Stimulated activated CD8-positive, alpha-beta memory T cell treated with anti-CD3 and anti-CD28 coated beads, Interleukin-4, amount 100 ng/mL, for 4 hours (primary cell): ENCODE measurements at places on chromosomes 1 and 21.

DNA sequence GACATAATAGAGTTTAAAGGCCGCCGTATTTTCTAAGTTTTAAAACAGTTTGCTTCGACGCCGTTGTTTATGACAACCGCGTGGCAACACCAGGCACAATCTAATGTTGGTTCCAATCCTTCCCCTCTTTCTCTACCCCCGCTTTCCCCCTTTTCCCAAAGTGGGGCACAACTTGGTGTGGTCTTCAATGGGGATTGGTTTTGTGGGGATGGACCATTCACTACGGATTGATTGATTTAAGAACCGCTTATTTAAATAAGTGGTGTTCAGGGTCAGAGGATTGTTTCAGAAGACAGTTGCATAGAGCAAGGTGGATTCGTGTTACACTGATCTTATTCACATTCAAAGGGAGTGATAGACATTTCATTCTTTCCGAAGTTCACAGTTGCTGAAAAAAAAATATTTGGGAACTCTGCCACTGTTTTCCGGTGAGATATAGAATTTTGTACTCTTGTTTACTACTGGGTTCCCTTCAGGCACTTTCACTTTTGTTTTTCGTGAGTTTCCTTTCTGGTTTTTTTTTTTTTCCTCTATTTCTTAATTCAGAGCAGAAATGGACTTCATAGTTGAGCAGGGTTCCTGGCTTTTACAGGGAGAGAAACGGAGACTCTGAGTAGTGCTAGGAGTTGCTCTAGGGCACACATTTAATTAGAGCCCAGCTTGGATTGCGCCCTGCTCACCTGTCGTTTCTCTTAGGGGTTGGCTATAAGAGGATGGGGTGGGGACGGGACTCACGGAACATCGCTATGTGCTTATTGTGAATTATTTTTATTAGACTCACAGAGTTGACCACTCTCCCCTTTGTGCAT lies 79.6 kb upstream of the AK4 start:
- DNase-seq: no peak

DNA sequence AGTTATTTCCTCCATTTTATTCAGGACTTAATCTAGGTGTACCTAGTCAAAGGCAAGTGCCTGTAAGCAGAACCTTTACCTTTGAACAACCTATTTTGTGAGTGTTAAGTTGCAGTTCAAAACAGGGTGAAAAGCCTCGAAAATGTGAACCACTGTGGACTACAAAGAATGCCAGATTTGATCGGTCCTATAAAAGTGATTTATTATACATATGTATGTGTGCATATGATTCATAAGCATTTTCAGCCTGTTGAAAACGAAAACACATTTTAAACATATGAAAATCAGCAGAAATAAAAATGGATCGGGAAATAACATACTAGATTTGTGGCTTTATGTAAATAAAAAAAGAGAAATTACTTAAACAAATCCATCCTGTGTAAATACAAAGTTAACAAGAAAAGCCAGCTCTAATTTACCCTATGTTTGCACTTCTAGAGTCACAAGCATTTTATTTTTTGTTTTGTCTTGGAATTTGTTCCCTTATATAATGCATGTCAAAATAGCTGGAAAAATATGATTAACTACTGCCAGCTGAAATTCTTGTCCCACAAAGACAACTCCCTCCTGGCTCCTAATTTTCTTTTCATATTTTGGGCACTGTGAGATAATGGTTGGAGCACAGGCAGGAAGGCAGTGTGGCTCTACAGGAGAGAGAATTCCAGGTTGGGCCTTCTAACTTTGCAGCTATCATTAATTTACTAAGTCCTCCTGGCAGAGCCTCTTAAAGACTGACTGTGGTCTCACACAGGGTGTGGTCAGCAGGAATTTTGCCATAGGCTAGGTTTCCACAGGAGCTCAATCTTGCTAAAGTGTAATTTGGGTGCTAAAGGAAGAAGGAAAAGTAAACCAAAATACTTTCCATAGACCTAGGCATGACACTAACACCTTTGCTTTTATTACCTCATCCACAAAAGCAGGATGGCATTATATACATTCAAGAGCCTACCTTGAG lies 70.2 kb upstream of the CDC42BPA start:
- DNase-seq: no peak

DNA sequence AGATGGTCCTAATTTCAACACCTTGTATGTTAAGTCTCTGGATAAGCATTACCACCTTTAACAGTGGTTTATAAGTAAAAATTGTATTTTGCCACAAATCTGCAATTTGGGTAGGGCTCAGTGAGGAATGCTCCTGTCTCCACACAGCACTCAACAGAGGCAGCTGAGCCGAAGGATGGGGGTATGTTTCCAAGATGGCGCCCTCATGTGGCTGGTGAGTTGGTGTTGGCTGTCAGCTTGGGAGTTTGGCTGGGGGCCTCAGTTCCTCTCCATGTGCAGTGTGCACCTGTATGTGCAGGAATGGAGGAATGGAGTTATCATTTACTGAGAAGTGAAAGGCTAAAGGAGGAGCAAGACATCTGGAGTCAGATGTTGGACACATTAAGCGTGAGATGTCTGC lies 136.8 kb downstream of the GABPA start:
- no peak for DNase-seq

GRCh38 chr1:67020304-67020703 lies 33.6 kb downstream of the SLC35D1 start:
- no peak for DNase-seq

DNA sequence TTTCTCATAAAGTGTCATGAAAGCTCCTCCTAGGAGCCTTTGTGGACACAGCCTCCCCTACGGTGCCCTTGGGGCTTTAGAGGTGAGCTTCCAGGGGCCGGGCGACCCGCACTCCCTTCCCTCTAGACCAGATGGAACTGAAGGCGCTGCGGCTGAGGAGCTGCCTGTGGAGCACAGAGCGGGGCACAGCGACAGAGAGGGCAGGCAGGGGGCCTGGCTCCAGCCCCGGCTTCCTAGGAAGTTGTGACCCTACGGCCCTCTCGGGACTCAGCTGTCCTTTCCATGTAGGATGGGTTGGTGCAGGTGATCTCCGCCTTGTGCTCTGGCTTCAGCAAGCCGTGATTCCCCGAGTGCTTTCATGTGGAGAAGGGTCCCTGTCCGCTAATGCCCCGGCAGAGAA lies 23.6 kb upstream of the NEK2 start:
- DNase-seq: no peak

GRCh38 chr1:56897150-56898004 lies 42.8 kb downstream of the C8A start:
- DNase-seq: no peak

- no peak for DNase-seq
Observed at GRCh38 chr1:21931171-21932093, 5.7 kb downstream of the HSPG2 start.

DNA sequence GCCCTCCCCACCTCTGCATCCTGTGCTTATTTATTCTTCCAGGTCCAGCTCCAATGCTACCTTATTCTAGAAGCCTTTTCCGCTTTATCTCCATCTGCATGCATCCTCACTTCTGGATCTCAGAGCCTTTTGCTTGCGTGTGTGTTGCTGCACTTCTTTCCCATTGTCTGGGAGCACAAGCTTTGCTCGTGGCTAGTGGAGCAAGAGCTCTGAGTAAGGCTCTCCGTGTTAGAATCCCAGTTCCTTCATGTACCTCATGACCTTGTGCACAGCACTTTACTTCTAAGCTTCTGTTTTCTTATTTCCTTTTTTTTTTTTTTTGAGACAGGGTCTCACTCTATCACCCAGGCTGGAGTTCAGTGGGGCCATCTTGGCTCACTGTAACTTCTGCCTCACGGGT lies 140.0 kb upstream of the POU3F1 start:
- DNase-seq: no peak

- DNase-seq: no peak
Observed at GRCh38 chr1:12798911-12799310, 7.7 kb downstream of the PRAMEF1 start.

- DNase-seq: no peak
Observed at GRCh38 chr21:42229676-42230075, 10.7 kb downstream of the ABCG1 start.
